ENCODE measurements at places on chromosomes 6 and 20.

GRCh38 chr6:89205819-89206218, 11.3 kb downstream of the GABRR1 start:
- no peak for DNase-seq

- DNase-seq, result no peak
Measured at GRCh38 chr6:16327777-16328325, 89.5 kb downstream of the GMPR start.

DNA sequence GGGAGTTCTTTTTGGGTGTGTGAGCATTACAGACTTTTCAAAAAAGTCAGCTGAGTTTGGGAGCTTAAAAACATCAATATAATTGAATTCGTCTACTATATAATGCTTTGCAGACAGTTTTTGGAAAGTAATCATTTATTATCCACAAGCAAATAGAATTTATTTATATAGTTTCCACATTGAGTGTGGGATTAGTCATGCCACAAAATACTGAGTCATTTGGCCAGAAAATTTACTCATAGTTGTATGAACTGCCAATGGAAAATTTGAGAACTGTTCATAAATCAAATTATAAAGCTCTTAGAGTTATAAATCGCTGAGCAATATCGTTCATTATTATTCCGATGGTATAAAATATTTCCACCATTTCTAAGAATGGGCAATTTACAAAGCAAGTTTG, 5.0 kb downstream of the BEND6 start:
- no peak for DNase-seq

- peak; percentile 28 for DNase-seq
Measured at GRCh38 chr20:48668451-48668946, 159.3 kb downstream of the PREX1 start.

Data from smooth muscle cell of the brain vasculature (primary cell).